Brain (organoid and tissue), 16 donors: ENCODE measurements at places on chromosomes 1 and 21.

DNA sequence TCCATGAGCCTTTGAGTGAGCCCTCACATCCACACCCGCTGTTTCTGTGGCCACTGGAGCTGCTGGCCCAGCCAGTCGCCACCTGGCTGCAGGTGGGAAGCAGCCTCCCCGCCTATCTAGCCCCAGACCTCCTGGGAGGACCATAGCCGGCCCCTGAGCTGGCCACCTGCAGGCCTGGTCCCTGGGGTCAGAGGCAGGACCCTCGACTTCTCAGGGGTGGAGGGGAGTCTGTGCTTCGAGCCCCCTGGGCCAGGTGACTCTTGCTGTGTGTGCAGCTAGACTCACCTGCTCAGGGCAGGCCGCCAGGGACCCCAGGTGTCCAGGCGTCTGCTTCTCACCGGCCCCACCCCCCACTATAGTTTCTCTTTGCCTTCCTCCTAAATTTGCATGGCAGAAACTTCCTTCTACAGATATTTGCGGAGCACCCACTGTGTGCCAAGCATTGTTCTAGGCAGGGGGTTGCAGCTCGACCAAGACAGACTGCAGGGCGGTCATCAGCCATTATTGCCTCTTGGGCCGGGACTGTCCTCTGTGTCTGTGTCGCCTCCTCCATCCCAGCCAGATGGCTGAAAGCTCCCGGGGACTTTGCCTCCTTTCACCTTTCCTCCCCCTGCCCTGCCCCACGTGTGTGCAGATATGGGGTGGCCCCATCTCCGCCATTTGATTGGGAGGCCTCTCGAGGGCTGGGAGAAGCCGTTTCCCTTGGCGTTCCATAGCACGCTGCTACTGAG, 27.3 kb downstream of the SPSB1 start:
- no peak for DNase-seq

DNA sequence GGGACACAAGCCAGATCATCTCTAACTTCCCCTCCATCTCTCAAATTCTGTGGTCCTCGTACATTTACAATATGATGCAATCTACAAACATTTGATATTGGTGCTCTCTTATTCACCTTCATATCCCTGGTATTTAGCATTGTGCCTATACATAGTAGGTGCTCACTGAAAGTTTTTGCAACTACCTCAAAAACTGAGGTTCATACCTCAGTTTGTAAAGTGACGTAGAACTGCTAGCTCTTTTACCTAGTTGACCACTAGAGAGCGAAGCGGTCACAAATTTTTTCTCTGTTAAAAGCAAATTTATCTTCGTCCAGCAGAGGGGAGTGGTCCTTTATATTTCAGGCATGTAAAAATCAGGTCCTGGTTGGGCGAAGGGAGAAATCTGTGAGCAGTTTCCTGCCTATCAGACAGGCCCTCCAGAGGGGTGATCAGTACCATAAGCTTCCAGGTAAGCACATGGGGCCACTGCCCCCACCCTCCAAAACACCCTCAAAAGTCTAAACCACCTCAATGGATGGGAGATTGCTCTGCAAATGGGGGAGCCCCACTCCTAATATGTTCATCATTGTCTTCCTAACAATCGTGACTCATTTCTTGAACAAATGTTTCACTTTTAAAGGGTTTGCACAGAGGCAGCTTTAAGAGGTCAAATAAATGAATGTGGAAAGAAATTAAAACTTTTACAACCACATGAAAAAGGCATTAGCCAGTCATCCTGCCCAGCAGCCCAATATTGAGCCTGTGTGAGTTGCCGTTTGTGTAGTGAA, 10.6 kb upstream of the HLCS start:
- DNase-seq = peak; percentile 90

GRCh38 chr1:9910076-9910422, at the start of gene CTNNBIP1:
CTNNBIP1 (minus strand) TSS chr1:9910269; CDS start chr1:9872064, 38,205 bp downstream.
- no peak for DNase-seq

- no peak for DNase-seq
These were observed 25.2 kb upstream of the FGGY start for GRCh38 chr1:59271561-59272260.

- DNase-seq = no peak
These were observed 258.1 kb downstream of the SDCCAG8 start for GRCh38 chr1:243513726-243514491.
